Activated CD4-positive, CD25-positive, alpha-beta regulatory T cell treated with anti-CD3 and anti-CD28 coated beads, Interleukin-2, amount 50 U/mL, for 72 hours (primary cell): ENCODE measurements at places on chromosomes 1 and 21.

- peak; percentile 24 for DNase-seq
Observed at GRCh38 chr1:15943328-15943991, 32.4 kb downstream of the ZBTB17 start.

GRCh38 chr1:58402444-58402843 lies 144.1 kb downstream of the OMA1 start:
- DNase-seq, result no peak

DNA sequence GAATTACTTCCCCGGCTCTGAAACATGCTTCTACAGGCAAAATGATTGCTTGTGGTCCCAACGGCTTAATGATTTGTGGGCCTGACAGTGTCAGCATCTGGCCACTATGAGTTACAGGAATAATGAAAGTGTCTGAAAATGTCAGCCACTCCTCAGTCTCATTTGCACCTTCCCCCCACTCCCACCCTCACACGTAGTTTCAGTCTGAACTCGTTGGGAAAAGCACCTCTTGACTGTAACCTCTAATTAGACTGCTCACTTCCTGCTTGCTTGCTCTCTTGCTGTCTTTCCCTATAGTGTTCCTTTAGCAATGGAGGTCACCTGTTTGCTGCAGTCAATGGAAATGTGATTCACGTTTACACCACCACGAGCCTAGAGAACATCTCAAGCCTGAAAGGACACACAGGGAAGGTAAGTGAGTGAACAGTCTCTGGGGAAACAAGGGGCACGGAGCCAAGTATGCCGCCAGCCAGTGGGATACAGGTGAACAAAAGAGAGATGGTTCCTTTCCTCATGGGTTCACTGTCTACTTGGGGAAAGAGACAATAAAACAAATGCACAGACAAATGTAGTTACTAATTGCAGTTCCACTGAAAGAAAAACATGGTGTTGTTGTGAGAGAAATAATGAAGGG lies 27.1 kb downstream of the CFAP57 start:
- DNase-seq, result no peak

DNA sequence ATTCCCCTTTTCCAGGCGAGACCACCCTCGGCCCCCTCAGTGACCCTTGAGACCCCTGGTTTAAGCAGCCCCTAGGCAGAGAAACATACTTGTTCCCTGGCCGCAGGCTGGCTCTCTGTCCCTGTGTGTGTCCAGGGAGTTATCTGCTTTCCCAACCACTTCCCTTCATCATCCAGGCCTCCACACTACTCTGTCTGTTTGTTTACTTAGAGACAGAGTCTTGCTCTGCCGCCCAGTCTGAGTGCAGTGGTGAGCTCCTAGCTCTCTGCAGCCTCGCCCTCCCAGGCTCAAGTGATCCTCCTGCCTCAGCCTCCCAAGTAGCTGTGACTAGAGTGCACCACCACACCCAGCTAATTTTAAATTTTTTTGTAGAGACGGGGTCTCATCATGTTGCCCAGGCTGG lies 5.8 kb upstream of the VWA1 start:
- no peak for DNase-seq

DNA sequence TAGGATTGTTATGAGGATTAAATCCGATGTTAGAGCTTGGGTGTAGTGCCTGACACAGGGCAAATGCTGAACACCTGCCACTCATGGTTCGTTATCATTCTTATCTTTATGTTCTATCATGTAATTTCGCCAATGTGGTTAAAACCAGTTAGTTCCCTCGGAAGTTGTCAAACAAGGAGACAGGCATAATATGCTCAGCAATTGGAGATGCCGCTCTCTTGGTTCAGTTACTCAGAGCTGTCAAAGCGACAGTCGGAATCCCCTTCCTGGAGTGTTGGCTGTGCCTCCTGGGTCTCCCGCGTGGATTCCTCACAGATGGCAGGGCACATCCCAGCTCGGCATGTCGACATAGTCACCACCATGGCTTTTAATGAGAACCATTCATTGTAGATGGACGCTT lies 192.2 kb downstream of the ROR1 start:
- DNase-seq, result no peak

- DNase-seq, result no peak
Observed at GRCh38 chr1:212620293-212620692, 11.7 kb downstream of the ATF3 start.

DNA sequence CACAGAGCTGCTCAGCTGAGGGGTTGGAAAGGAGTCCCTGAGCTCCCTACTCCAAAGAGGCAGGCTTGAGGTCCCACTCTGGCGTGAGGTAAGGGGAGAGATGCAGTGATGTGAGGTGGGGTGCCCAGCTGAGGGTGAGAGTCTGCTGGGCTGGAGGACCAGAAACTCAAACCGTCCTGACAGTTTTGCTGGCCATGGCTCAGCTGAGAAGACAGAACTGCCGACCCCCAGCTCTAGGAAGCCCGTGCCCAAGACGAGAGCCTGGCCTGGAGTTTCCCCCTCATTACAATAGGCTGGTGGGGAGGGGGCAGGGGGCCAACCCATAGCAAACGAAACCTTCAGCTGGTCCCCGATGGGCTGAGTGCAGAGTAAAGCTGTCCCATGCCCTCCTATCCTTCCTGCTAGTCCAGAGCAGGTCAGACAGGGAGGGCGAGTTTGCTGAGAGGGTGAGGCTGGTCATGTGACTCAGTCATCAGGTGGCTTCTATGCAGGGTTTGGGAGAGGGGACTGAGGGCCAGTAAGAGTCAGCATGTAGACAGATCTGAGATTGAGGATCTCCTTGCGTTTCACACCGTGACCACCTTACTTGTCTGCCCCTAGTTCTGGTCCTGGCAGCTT lies 129.3 kb downstream of the PRDM2 start:
- DNase-seq, result no peak

DNA sequence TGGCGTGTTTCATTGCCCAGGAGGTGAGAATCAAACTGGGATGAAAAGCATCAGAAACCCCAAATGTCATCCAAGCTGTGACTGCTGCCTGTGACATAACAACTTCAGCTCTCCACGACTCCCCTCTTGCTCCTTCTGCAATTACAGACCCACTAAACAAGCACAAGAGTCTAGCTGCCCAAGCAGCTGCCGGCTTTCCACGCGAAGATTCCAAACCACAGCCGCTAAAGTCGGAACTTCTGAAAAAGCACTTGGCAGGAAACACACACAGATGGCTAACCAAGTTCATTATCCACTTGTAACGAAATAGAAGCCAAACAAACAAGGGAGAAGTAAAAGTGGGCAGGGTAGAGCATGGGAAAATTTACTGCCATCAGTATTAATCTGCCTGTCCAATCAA lies 198.1 kb downstream of the SLC35F3 start:
- no peak for DNase-seq

DNA sequence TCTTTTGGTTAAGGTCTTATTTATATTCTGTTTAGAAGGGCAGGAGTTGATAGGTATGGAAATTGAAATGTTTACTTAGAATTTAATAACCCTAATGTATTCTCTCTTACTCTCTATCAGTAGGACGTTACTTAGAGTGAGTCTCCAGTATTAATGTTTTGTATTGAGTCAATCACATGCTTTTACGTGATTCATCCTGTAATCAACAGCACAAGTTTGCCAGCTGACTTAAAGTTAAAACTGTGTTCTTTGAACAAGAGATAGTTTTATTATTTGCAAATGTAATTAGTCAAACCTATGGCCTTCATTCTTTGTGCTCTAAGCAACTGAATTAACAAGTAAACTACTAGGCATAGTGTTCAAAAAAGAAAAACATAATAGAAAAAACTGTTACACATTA lies 57.3 kb downstream of the PKN2 start:
- DNase-seq, result no peak

GRCh38 chr1:94144836-94145235 lies 23.9 kb upstream of the ABCA4 start:
- no peak for DNase-seq
